ENCODE measurements at places on chromosomes 4 and X.

DNA sequence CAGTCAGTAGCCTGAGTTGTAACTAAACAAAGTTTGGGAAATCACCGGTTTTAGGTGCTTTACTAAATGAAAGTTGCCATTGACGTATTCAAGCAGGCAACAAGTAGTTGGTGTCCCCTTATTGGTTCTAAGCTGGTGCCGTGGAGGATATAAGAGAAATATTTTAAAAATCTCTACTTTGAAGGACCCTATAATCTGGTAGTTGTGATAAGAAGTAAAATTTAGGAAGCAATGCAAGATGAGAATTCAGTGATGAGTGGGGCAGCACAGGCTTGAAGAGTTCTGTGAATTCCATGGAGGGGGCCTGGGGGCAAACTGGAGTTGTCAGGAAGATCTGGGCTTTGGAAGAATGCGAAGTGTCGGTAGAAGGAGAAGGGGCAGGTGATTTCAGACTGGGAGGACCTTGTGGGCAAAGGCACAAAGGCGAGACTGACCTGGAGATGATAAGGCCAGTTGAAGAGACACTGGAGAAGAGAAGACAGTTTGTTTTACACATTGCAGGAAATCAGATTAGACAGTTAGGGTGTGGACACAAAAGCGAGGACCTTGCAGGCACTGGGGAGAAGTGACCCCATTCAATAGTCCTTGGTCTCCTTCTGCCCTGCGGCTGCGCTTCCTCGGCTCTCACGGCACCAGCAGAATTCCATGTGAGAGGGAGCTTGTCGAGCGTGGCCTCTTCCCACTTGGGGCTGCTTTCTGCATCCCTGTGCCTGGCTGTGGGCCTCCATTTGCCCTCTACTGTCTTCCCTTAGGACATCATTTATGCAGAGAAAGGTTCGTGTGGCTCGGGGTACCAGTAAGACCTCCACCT lies 1.3 kb downstream of the RHOH start:
- no peak for DNase-seq

DNA sequence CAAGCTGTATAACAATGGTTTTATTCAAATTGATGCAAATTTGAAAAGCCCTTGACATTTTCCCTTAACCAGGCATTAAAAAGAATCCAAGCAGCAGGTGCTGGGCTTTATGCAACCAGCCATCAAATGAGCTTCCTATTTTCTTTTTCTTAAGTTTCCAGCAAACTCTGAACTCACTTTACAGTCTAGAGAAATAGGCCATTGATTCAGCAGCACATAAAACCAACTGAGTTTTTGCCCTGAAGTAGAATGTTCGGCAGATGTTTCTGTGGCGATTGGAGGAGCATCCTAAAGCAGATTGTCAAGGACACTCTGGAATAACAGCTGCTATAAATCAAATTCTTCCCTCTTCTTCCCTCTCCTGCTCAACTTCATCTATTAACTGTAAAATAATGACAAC lies 582.8 kb upstream of the CPEB2 start:
- DNase-seq = no peak

GRCh38 chrX:124018023-124018422 lies 56.5 kb downstream of the STAG2 start:
- no peak for DNase-seq

DNA sequence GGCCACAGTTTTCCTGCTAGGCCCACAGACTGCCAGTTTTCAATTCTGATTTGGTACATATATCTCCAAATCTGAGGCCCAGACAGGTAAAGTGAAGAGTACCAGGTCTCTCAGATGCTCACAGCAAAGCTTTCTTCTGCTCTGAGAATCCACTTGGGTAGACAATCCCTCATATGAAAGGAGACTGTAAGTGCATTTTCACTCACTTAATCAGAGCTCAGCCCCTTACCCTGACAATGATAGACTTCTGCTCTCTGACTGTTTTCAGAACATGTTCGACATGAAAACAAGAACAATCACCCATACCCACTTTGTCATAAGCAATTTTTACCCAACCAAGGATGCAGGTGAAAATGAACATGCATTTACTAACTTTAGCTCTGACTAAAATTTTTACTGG lies 7.1 kb downstream of the GPRIN3 start:
- DNase-seq = no peak

- no peak for DNase-seq
These were observed 90.8 kb upstream of the PPP2R3B start for GRCh38 chrX:477441-478012.

- no peak for DNase-seq
These were observed 17.5 kb upstream of the PPP2R2C start for GRCh38 chr4:6489927-6490326.

DNA sequence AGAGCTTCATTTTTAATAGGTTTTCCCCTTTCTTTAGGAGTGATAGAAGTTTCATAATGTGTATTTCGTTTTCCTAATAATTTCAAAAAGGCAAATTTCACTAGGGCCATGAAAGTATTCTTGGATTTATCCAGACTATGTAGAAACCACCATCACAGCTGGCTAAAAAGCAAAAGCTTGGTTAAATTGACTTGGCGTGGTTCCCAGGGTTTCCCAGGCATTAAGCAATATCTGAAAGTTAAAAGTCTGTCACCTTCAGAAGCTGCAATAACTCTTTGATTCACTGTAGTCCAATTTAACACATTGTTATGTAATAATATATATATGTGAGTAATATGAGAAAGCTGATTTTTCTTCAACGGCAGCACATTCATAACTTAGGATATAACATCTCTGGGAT lies 38.3 kb downstream of the NDNF start:
- DNase-seq = no peak

- no peak for DNase-seq
These were observed 5.3 kb downstream of the PLXNB3 start for GRCh38 chrX:153769158-153769864.

DNA sequence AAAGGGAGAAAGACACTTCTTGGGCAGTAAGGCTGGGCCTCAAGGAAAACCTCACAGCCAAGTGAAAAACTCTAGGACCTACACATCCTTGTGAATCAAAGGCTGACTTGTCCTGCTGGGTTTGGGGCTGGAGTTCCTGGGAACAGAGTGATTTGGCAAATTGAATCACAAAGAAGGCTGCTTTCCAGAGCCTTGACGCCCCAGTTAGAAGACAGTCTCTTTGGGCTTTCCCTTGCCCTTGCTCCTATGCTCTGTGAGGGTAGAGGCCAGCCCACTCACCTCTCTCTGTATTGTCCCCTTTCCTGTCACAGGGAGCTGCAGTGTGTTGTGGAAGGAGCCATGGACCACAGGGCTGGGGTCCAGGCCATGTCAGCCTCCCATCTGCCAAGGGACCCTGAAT lies 9.6 kb downstream of the AMER1 start:
- DNase-seq = no peak

Measured in activated T-helper 9 cell treated with anti-CD3 and anti-CD28 coated beads, Interleukin-2, amount 50 U/mL, for 16 hours (primary cell).